PC-9 (cell line): ENCODE measurements at places on chromosomes 13 and 19. TPM values are rescaled to one million over a fixed set of nuclear protein-coding genes. Genes with fewer than 3 reads are reported as not detected.

DNA sequence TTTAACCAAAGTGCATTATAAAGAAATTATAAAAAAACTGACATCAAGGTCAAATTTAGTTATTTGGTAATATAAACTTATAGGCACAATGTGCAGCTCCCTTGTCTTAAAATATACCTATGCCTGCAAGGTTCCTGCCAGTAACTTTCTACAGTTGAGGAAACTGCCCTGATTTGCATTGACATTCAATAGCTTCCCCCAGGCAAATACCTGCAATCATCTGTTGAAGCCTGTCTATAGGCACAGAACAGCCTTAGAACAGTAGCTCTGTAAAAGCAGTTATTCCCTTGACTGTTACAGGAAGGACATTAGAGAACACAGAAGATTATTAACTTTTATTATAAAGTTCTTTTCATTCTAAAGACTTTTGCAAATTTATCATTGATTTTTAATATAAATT lies 1239.5 kb downstream of the PCDH9 start:
- DNase-seq: no peak
- no peaks in the 10 kb centered on the region for H3K36me3 ChIP-seq
- H3K27ac ChIP-seq: no peak overlapping the region

DNA sequence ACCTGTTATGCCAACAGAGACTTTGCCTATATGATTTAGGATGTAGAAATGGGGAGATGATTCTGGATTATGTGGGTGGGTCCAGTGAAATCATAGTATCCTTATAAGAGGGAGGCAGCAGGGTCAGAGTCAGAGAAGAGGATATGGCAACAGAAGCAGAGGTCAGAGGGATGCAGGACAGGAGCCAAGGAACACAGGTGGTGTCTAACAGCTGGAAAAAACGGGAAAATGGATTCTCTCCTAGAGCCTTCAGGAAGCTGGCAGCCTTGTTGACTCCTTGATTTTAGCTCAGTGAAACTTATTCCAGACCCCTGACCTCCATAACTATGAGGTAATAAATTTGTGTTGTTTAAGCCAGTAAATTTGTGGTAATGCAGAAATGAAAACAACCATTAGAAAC lies 28.8 kb upstream of the OXGR1 start:
- no peaks in the 10 kb centered on the region for H3K36me3 ChIP-seq
- peaks cover 10% of the 10 kb centered on the region; the same call in 1 of the 2 replicates for H3K4me1 ChIP-seq
- H3K27ac ChIP-seq: no peak overlapping the region
- no peaks in the 10 kb centered on the region for H3K27me3 ChIP-seq
- H3K4me3 ChIP-seq: no peak overlapping the region

GGACT gene
- total RNA-seq: 4.9 and 5.3 TPM in 2 replicates

PEX11G gene
- 10.5 and 16.0 TPM in 2 replicates for total RNA-seq

DNA sequence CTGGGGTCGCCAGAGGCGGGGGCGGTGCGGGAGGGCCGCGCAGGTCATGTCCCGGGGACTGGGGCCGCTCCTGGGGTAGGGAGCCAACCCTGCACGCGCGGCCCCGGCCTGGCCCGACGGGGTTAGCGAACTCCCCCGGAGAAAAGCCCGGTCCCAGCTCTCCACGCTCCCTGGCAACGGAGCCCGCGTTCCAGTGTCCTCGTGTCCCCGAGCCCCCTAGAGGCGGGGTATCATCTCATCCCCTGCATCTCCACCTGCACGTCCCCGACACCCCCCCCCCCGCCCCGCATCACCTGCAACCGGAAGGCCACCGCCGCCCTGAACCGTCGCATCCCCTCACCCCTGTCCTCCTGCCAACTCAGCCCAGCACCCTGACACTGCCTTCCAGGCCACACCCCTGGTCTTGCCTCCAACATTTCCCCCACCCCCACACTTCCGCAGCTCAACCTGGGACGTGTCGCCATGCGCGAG lies 2.7 kb downstream of the WDR88 start:
- no peaks in the 10 kb centered on the region for H3K4me1 ChIP-seq
- H3K27ac ChIP-seq: no peak overlapping the region
- H3K4me3 ChIP-seq: no peak overlapping the region
- H3K36me3 ChIP-seq: no peaks in the 10 kb centered on the region

GRCh38 chr13:34738254-34738992 lies 203.6 kb upstream of the NBEA start:
- H3K4me3 ChIP-seq: no peak overlapping the region
- H3K27ac ChIP-seq: no peak overlapping the region
- H3K4me1 ChIP-seq: no peaks in the 10 kb centered on the region
- no peak for DNase-seq
- H3K27me3 ChIP-seq: no peaks in the 10 kb centered on the region
- no peaks in the 10 kb centered on the region for H3K36me3 ChIP-seq

ZIC2 gene
- total RNA-seq: 13.6 and 14.7 TPM in 2 replicates

- DNase-seq: peak; percentile 23
- H3K4me1 ChIP-seq: peaks cover 17% of the 10 kb centered on the region
- no peak overlapping the region for H3K4me3 ChIP-seq
These were observed 87.7 kb downstream of the DOCK9 start for GRCh38 chr13:98890186-98890585.

- H3K4me1 ChIP-seq: peaks cover 30% of the 10 kb centered on the region
- H3K4me3 ChIP-seq: no peak overlapping the region
- H3K36me3 ChIP-seq: no peaks in the 10 kb centered on the region
These were observed 43.5 kb upstream of the NPAS1 start for GRCh38 chr19:46975925-46976782.

DNA sequence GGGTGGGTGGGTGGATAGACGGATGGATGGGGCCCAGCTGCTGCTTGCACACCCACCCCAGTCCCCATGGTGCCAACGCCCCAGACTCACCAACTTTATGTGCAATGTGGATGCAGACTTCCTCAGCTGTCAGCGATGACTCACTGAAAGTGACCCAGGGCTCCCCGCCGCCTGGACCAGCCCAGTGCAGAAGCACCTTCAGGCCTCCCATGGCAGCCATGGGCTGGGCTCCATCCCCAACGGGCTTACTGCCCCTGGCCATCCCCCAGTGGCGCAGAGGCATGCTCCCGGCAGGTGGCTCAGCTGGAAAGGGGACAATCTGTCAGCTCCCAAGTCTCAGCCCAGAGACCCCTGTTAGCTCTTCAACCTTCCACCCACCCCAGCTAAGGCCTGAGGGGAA lies 2.2 kb downstream of the TYK2 start:
- no peak for DNase-seq
- no peak overlapping the region for H3K4me3 ChIP-seq
- peaks cover 6% of the 10 kb centered on the region; the same call in 1 of the 2 replicates for H3K36me3 ChIP-seq

GRCh38 chr13:110018009-110018408 lies 231.6 kb upstream of the IRS2 start:
- H3K4me1 ChIP-seq: peaks cover 32% of the 10 kb centered on the region
- no peaks in the 10 kb centered on the region for H3K36me3 ChIP-seq
- H3K27me3 ChIP-seq: no peaks in the 10 kb centered on the region

- H3K4me3 ChIP-seq: no peak overlapping the region
- no peak overlapping the region for H3K27ac ChIP-seq
- DNase-seq: no peak
- no peaks in the 10 kb centered on the region for H3K4me1 ChIP-seq
- H3K27me3 ChIP-seq: no peaks in the 10 kb centered on the region
These were observed 46.3 kb upstream of the ZNF730 start for GRCh38 chr19:23070353-23071146.

KIR2DL3 gene
- not detected in 2 replicates for total RNA-seq

DNA sequence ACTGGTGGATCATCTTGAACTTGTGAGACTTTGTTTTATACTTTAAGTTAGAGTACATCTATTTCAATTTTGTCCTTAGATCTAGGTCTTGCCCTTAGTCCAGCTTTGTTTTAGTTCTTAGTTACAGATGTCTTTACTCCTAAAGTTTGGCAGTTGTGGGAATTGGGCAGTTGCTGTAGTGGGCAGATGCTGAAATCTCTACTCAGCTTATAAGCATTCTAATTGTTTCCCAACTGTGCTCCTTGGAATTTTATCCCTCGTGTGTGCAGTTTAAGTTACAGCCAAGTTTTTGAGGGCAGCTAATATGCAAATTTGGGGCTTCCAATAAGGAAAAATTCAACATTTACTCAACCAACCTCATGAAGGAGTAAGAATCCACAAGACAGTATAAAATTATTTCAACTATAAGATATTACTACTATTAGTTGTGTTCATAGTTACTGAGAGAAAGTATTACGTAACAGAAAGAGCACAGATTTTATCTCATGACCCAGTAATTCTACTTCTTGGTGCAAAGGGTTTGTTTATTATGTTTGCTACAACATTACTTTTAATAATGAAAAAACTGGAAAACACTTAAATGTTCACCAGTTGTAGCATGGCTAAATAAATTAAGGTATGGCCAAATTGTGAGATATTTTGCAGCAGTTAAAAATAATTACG lies 32.9 kb downstream of the CCDC122 start:
- no peak overlapping the region for H3K27ac ChIP-seq
- DNase-seq: no peak
- no peaks in the 10 kb centered on the region for H3K36me3 ChIP-seq
- H3K27me3 ChIP-seq: no peaks in the 10 kb centered on the region

GRCh38 chr19:28396287-28396831 lies 816.6 kb downstream of the UQCRFS1 start:
- no peak overlapping the region for H3K27ac ChIP-seq
- no peak for DNase-seq
- no peaks in the 10 kb centered on the region for H3K36me3 ChIP-seq
- H3K4me1 ChIP-seq: no peaks in the 10 kb centered on the region

DNA sequence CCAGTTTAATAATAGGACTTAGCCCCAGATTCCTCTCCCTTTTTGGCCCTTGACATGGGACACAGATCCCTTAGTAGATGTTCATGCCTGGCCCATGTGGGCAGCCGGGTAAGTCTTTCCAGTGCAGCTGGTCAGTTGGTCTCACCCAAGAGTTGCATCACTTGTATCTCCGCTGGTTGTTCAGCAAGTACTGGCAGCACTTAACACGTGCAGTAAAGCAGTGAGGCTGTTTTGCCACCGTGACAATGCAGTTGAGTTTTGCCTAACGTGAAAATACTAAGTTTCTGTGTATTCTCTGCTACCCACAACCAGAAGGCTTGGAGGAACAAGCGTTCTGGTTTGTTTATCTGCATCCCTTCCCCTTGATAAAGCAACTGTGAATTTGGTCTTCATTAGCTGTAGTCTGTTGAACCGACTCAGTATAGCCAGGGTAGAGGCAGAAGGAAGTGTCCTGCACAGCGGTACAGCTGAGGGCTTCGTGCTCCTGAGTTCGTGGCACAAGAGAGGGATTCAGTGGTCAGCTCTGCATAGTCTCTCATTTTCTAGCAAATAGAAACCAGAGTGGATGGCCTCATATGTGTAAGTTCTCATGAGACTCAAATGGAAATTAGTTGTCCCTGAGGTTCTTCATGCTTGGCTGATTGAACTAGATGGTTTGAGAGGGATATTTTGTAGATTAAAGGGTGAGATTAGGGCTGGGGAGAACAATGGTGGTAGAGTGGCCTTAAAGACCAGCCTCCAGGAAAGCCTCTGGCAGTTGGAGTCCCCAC lies 50.3 kb downstream of the ARHGEF7 start:
- H3K27ac ChIP-seq: no peak overlapping the region
- no peak overlapping the region for H3K4me3 ChIP-seq
- DNase-seq: peak; percentile 19
- no peaks in the 10 kb centered on the region for H3K4me1 ChIP-seq
- H3K36me3 ChIP-seq: no peaks in the 10 kb centered on the region
- no peaks in the 10 kb centered on the region for H3K27me3 ChIP-seq

DNA sequence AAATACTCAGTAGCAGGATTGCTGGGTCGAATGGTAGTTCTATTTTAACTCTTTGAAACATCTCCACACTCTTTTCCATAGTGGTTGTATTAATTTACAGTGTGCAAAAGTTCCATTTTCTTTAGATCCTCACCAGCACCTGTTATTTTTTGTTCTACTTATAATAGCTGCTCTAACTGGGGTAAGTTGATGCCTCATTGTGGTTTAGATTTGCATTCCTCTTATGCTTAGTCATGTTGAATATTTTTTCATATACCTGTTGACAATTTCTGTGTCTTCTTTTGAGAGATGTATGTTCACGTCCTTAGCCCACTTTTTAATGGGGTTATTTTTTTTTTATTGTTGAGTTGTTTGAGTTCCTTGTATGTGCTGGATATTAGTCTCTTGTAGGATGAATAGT lies 144.6 kb downstream of the NBEA start:
- DNase-seq: no peak
- H3K4me3 ChIP-seq: no peak overlapping the region
- H3K27ac ChIP-seq: no peak overlapping the region
- no peaks in the 10 kb centered on the region for H3K36me3 ChIP-seq

- H3K27me3 ChIP-seq: no peaks in the 10 kb centered on the region
- no peak for DNase-seq
These were observed 11.4 kb downstream of the ZNF708 start for GRCh38 chr19:21317821-21318220.

ACTL9 gene
- not detected in 2 replicates for total RNA-seq

ZNF486 gene
- 4.8 and 6.6 TPM in 2 replicates for total RNA-seq

ZNF765 gene
- 12.1 and 12.5 TPM in 2 replicates for total RNA-seq
